ENCODE measurements at places on chromosomes 13 and 19.

DNA sequence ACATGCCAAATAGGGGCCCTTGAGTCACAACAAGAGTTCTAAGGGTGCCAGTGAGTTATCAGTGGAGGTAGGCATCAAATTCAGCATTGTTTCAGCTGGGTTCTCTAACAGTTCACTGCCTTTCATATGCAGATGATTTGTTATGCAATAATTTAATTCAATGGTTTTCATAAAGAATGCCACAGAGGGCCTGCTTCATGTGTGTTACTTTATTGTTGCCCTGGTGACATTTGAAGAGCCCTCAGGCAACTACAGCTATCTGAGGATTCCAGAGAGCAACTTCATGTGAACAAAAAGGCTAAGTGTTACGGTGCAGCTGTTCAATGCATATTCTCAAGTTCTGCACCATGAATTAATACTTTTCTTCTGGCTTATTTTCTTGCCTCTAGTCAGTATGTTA, 43.1 kb upstream of the STARD13 start:
- no peak for DNase-seq

- DNase-seq: no peak
These were observed 21.9 kb downstream of the IGFL1 start for GRCh38 chr19:46251416-46251815.

GRCh38 chr13:43141685-43142084, 118.3 kb downstream of the DNAJC15 start:
- no peak for DNase-seq

DNA sequence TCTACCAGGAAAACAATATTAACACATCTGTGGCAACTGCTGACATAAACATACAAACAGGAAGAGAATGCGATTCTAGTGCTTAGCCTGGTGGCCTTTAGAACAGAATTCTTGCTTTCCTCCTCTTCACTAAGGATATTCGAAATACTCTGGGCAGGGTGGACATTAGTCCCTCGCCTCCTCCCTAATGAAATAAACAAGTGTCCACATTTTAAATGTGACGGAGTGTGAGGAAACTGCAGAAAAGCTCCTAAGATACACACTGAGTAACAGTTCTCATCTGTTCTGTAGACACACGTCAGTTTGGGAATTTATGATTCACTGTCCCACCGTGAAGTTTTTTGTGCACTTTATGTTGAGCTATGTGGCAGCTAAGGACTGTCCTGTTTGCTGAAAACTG, 639 bp downstream of the STARD13 start:
- no peak for DNase-seq

- peak; percentile 26 for DNase-seq
These were observed 13.6 kb upstream of the LATS2 start for GRCh38 chr13:21075011-21075378.

GRCh38 chr19:40744554-40745401, 5.5 kb downstream of the ACTMAP start:
- no peak for DNase-seq

DNA sequence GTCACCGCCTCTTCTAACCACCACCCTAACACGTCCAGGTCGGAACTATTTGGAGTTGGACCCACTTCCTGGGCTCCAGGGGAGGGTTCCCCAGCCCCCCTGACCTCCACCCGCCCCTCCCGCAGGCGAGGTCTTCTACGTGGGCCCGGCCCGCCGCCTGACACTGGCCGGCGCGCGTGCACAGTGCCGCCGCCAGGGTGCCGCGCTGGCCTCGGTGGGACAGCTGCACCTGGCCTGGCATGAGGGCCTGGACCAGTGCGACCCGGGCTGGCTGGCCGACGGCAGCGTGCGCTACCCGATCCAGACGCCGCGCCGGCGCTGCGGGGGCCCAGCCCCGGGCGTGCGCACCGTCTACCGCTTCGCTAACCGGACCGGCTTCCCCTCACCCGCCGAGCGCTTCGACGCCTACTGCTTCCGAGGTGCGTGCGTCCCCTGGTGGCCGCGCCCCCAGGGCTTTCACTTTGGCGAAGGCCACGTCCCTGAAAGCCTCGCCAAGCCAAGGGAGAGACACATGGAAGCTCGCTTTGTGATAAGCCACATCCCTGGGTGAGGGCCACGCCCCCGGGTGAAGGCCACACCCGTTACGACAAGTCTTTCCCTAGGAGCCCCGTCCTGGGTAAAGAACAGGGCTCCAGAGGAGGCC, 13.2 kb downstream of the NCAN start:
- DNase-seq: peak; percentile 72

GRCh38 chr13:40585911-40586471, 80.5 kb downstream of the FOXO1 start:
- no peak for DNase-seq

DNA sequence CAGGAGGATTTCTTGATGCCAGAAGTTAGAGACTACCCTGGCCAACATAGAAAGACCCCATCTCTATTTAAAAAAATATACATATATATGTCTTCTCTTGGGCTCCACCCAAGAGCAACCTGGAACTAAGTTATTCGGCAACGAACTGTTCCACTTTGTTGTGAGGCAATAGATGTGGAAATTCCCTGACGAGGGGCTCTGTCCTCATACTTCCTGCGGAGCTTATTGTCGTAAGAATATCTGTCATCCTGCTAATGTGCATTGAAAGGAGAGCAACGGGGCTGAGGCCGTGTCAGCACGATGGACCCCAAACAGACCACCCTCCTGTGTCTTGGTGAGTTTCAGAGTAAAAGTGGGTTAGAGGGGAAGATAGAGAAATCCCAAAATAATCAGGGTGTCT, at the start of gene FCAR:
FCAR (plus strand) TSS at position 246 of the 400 bp plus-strand sequence; CDS start at position 301, 55 bp downstream.
- DNase-seq: no peak

- no peak for DNase-seq
These were observed 4.3 kb upstream of the A1BG start for GRCh38 chr19:58357481-58358145.

- DNase-seq: no peak
These were observed 166.2 kb downstream of the FGF14 start for GRCh38 chr13:102235689-102236088.

DNA sequence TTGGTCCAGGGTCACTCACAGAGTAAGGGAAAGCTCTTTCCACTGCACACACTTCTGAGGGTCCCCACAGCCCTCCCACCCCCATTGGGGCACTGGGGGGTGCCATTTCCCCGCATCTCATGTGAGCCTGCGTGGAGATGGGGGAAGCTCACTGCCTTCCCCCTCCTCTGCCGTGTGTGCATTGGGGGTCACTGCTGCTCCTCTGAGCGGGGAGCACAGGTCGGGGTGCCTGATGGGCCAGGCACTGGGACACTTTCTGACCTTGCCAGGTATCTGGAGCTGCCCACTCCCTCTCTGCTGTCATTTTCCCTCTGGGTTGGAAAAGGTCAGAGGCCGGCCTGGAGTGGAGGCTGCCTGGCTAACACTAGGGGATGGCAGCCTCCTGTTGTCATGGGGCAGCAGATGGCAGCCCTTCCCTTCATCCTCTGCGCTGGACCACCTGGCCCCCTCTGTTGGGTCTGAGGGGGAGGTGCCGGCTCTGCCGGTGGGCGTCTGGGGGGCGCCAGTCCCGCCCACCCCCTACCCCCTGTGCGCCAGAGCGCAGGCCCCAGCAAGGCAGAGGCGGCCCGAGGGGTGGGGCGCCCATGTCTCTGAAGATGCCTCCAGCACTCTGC, 9.1 kb downstream of the SSBP4 start:
- DNase-seq: no peak

- DNase-seq: no peak
These were observed 213.4 kb downstream of the TSHZ3 start for GRCh38 chr19:31135841-31136240.

GRCh38 chr13:77521194-77521593, 14.3 kb upstream of the SCEL start:
- DNase-seq: no peak

DNA sequence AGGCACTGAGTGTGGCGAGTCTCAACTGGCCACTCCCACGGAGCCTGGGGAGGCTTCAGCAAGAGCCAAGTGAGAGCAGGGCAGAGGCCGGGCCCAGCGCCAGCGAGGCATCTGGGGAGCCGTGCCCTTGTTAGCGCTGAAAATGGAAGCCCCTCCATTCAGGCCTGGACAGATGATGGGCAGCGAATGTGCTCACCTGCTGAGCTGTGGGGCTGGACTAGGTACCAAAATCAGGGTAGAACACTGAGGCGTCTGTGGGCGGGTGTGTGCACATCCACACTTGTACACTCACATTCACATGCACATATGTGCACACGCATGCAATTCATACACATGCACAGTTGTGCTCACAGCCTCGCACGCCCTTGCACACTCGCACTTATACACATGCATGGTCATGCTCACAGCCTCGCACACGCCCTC, 20.7 kb downstream of the NAXD start:
- DNase-seq: no peak

Data from activated T-helper 1 cell treated with anti-CD3 and anti-CD28 coated beads, Interleukin-12 subunit alpha, Interleukin-12 subunit beta, Interleukin-2, Interleukin-4 antibody, amounts not matched to agents 30 ng/mL and 10 ng/mL and 1 ng/mL, durations not matched to agents 14 hours and 24 hours and 36 hours (primary cell).